ENCODE measurements at places on chromosomes 1 and 21. TPM values are rescaled to one million over a fixed set of nuclear protein-coding genes. Genes with fewer than 3 reads are reported as not detected.

Gene PFDN2
- 46.2 TPM for total RNA-seq

Gene TMEM61
- 1.4 TPM for total RNA-seq

Gene GJB3
- total RNA-seq = 61.7 TPM

DNA sequence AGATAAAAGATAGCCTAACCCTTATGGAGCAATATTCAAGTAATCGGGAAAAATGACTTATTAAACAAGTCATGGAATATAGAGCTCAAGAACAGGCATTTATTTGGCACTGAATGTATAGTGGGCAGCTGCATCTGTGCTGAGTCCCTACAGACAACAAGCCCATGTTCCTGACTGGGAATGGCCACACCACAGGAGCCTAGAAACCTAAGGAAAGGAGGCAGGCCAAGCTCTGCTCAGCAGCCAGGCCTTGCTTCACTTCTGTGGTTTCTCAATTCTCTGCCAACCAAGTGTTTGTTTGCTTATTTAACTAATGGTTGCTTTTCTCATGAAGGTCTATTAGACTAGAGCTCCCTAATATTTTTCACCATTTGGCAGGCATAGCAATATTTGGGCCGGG lies 21.5 kb downstream of the AK2 start:
- peak; percentile 14 for ATAC-seq

DNA sequence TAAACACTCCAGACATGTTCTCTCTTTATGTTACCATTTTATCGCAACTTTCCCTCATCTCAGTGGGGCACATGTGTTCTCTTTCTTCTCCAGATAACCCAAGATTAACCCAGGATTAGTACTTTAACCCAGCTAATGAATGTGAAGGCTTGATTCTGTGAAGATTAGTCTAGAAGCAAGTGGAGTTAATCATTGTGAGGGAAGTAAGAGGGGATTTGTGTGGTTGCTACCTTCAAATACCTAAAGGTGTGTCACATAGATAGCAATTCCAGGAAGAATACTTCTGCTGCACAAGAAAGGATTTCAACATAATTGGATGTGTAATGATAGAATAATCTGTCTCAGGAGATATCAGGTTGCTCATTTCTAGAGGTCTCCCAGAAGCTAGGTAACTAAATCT lies 327.1 kb downstream of the PBX1 start:
- no peak for ATAC-seq

DNA sequence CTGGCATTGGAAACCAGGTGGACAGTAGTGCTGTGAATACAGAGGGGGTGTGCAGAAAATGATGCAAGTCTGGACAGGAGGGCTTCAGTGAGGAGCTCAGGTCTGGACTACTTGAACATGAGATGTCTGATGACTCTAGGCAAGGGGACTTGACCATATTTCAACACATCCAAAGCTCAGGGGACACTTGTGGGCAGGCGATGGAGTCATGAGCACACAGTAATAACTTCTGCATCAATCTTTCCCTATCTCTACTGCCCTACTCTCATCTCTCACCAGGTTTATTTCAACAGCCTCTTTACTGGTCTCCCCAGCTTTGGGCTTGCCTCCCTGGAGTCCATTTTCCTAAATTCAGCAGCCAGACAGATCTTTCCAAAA lies 21.9 kb downstream of the FMO2 start:
- ATAC-seq = no peak

- ATAC-seq = no peak
These were observed 1.7 kb upstream of the JUN start for GRCh38 chr1:58785442-58786058.

DNA sequence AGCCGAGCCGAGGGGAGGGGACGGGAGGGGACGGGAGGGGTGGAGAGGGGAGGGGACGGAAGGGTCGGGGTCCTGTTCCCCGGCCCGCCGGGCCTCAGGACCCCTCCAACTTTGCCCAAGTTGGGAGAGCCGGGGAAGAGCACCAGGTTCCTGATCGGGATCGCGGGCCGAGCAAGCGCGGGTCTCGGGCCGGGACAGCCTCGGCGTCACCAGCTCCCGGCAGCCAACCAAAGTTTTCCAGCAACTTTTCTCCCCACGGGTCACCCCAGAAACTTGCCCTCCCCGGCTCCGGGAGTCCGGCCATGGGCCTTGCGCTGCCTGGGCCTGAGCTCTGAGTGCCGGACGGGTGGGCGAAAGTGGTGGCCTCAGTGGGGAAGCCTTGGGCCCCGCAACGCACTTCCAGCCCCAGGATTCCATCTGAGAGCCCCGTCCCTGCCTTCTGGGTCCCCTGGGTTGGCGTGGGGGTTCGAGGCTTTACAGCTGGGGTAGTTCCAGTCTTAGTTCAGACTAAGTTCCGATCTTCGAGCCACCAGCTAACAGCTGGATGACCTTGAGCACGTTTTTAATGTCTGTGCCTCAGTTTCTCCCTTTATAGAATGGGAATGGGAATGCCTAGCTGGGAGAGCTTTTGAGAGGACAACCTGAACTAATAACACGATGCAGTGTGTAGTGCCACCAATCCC lies 458 bp downstream of the ZC3H12A start:
- ATAC-seq = no peak

DNA sequence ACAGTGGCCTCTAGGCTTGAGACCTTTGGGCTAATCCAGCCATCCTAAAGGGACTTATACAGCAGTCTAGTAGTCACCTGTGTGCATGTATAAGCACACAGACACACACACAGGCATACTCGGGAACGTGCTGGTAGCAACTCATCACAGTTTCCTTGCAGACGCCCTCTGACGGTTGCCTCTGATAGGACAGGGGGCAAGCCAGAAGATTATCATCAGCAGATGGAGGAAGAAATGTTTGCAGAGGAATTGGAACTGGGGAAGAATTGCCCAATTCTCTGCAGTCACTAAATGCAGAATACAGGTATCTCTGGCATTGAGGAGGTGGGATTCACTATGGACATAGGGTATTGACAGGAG lies 222.2 kb downstream of the C1orf94 start:
- no peak for ATAC-seq

GRCh38 chr1:90712915-90713730 lies 4.0 kb downstream of the BARHL2 start:
- ATAC-seq = no peak

GRCh38 chr1:101285922-101286570 lies 49.2 kb downstream of the S1PR1 start:
- ATAC-seq = no peak

DNA sequence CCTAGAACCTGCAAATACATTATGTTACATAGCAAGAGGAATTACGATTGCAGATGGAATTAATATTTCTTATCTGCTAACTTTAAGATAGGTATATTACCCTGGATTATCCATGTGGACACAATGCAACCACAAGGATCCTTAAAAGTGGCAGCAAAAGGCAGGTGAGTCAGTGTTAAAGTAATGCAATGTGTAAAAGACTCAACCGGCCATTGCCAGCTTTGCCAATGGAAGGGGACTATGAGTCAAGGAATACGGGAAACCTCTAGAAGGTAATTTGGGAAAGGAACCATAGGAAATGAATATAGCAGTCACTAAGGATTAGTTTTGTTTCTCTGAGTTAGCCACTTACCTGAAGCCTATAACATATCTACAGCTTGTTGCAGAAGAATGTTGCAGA lies 692.1 kb upstream of the ZP4 start:
- no peak for ATAC-seq

DNA sequence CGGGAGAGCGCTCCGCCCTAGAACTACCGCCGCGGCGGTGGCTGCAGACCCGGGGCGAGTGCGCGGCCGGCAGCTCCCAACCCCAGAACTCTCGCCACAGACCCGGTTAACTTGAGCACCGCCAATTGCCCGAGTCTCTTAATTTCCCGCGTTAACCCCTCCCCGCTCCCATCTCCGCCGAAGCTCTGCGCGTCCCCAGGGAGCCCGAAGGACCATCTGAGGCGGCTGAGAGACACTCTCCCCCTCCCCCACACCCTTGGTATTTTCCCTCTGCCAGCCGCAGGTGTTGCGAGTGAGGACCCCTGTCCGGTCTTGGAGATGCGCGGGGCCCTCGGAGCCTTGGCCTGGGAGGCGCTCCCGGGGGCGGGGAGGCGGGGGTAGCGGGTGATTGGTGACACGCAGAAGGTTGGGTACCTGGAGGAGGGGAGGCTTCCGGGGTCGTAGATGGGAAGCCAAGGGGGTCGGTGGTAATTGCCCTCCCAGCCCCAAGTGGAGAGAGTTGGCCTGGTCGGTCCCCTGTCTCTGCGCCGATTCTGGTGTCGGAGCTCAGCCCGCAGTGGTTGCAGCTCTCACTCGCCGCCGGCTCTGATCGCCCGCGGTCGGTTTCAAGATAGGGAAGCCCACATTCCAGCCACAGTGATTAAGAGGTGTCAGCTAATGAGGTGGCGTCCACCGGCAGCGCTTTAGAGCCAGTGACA lies 858 bp upstream of the SUSD4 start:
- ATAC-seq = peak; percentile 5

- ATAC-seq = no peak
These were observed 640.7 kb downstream of the ADGRL2 start for GRCh38 chr1:82441402-82441801.

DNA sequence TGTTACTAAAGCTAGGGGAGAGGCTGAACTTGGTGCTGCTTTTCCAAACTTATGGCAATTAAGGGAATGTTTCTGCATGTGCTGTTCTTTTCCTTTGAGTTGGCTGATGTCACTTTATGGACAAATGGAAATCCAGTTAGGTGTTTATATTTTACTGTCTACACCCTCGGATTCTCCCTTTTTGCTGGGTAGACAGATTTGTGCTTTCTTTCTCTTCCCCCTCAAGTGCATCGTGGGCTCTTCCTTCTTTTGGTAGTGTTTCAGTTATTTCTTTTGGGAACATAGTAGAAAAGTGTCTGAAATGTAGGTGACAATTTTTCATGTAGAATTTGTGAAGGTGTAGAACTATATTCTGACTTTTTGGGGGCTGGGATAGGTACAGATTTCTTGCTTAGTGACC lies 22.9 kb downstream of the SYT14 start:
- ATAC-seq = no peak

GRCh38 chr1:84377480-84378095 lies 20.7 kb upstream of the DNASE2B start:
- no peak for ATAC-seq

DNA sequence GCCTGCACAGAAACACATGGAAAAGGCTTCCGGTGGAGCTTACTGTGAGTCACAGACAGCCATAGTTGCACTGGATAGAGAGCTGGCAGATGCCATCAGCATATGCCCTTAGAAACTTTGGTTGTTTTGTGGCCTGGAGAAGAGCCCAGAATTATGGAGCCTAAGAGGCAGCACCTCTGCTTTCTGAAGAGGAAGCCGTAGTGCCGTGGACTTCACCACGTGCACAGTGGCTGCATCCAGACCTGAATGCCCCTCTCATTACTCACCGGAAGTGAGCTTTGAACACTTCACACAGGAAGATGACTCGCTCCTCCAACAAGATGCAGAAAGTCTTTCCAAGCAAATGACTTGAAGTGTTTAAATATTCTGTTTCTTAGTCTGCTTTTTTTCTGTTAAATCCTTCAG lies 28.4 kb downstream of the JUN start:
- ATAC-seq = peak; percentile 92

All from esophagus mucosa (tissue), 1 donor.